ENCODE measurements at places on chromosomes 6 and 20.

GRCh38 chr6:147530132-147531060 is 21.9 kb downstream of the SAMD5 start:
- DNase-seq: no peak

DNA sequence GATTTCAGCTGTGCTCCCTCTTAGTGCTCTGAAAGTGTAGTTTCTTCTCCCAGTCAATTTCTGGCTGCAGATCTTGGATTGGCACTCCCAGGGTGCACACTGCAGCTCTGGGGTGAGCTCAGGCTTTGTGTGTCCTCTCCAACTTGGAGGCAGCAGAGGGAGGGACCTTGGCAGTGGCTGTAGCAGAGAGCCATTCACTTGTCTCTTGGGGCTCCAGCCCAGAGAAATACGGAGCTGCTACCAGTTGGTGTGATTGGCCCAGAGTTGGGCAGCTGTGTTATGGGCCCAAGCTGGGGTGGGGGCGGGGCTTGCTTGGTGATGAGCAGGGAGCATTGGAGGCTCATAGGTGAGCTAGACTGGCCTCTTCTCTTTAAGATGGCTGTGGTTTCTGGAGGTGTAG is 65.9 kb downstream of the KLHL32 start:
- DNase-seq: no peak

DNA sequence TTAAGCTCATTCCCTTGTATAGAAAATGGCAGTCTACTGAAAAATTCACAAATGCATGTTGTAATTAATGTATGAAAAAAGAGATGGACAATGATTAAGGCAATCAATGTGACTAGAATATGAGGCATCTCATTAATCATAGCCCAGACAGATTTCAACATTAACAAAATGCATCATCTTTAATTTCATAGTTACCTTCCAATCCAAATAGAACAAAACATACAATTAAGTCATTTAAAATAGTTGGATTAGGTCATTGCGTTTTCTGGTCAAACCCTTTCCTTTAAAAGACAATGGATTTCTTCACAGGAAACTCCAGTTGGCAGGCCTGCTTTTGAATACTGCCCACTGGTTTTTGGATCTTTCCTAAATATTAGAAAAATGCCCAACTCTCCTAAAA is 203.9 kb downstream of the HAO1 start:
- DNase-seq: no peak

- DNase-seq: no peak
Measured at GRCh38 chr6:28634761-28635546, 109.3 kb downstream of the GPX5 start.

DNA sequence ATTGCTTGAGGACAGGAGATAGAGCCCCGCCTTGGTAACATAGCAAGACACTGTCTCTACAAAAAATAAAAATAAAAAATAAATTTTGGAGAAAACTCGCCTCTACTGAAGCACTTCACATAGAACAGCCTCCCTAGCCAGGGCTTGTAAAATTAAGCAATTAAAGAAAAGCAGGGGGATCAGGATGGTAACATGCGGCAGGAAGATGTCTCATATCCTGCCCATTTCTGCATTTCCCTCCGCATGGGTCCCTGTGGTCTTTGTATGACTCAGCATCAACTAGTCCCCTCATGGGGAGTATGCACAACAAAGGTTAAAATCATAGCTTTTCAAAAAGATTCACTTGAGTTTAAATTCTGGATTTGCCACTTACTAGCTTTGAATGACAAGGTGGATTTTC is 379.0 kb downstream of the EPHA7 start:
- DNase-seq: no peak
